ENCODE measurements at places on chromosomes 2 and 18.
A peak's percentile ranks its signal among the peaks of the same experiment; 100 is the strongest.

- DNase-seq: no peak
Measured at GRCh38 chr2:102110171-102110570, 32.4 kb upstream of the IL1R1 start.

DNA sequence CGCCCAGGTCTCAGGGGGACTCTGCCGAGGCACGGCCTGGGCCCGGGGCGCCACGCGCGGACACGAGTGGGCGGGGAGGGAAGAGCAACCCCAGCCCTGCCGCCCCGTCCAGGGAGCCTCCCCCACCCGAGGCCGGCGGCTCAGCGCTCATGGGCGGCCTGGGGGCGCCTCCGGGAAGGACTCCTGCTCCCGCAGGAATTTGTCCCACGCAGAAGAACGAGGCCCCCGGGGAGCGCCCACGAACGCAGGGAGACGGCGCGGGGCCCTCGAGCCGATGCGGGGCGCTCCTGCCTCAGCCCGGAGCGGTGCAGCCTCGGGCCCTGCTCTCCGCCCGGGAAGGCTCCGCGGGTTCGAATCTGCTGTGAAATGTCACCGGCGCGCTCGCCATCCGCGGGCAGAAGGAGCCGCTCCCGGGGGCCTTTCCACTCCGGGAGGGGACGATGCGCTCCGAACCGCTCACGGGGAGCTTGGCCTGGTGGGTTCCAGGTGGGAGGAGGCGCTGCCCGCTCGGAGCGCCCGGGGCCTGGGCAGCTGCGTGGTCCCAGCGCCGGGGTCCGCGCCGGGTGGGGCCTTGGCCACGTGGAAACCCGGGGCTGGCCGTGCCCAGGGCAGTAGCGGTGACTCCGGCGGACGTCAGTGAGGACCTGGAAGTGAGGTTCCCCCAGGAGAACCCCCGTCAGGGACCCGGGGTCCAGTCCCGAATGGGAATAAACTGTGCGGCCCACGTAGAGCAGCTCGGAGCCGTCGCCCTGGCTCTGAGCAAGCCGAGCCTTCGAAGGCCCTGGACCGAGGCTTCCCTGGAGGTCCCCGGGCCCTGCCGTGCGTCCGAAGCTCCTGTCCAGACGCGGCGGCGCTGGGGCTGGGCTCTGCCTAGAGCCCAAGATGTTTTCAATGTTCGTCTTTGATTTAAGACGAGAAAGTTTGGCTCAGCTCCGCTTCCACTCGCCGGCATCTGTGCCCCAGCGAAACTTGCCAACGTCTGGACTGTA is 41.4 kb upstream of the CTDP1 start:
- peak; percentile 28 for DNase-seq

DNA sequence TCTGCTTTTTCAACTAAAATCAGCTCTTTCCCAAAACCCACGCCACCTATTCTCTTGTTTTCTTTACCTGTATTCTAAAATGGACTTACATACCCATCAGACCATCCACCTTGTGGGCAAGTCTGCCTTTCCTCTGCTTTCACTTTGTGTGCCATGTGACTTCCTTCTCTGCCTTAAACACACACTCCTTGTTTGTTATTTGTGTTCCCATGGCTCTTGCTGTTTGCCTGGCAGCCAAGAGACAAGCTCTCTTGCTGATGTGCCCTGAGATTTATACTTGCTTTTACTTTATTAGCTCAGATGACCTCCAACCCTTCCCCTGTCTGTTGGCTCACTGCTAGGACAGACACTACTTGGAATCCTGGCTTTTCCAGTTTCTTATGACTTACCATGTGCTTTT is 309.7 kb upstream of the LRRTM4 start:
- DNase-seq: no peak

GRCh38 chr2:85579266-85579935 is 2.0 kb downstream of the VAMP8 start:
- no peak for DNase-seq

- no peak for DNase-seq
Measured at GRCh38 chr2:203070701-203071100, 56.0 kb downstream of the NBEAL1 start.

DNA sequence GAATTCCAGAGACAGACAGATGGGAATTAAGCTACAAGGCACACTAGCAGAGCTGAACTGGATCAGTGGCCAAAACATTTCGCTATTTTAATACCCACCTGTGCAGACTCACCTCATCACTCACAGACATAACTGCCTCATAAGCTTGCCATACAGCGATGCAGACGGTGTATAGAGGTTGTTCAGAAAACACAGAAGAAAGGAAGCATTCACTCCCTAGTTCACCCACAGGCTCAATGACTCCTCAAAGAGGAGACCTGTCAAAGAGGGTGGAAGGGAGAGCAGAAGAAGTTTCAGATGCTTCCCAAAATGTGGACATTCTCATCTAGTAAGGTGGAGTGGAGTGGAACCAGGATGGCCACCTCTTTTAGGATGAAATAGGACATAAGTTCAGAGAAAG is 81.7 kb upstream of the SPHKAP start:
- DNase-seq: no peak

GRCh38 chr2:26453421-26454329 is 24.2 kb downstream of the OTOF start:
- no peak for DNase-seq

- DNase-seq: no peak
Measured at GRCh38 chr2:9356261-9356660, 67.1 kb downstream of the ITGB1BP1 start.

DNA sequence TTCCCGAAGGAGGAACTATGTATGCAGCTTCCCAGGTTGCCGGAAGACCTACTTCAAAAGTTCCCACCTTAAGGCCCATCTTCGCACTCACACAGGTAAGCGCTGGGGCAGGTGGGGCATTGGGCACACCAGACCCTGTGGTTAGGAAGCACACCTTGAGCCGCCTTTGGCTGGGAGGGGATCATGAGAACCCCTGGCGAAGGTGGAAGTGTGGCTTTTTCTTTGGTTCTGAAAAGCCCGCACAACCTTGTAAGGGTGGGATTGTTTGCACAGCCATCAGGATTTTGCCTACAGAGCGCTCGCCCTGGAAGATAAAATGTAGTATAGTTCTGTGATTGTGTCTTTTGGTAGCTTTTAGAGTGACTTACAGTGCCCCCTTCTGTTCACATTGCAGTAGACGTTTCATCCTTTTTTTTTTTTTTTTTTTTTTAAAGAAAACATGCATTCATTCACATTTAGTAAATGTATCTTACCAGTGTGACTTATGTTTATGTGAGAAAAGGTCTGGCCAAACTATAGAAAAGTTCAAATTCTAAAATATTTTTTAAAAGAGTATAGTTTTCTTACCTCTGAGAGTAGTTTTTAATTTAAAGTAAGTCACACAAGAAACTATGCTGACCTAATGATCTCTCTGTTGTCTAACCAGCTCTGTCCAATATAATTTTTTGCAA is 5.3 kb downstream of the KLF11 start:
- DNase-seq: peak; percentile 69

DNA sequence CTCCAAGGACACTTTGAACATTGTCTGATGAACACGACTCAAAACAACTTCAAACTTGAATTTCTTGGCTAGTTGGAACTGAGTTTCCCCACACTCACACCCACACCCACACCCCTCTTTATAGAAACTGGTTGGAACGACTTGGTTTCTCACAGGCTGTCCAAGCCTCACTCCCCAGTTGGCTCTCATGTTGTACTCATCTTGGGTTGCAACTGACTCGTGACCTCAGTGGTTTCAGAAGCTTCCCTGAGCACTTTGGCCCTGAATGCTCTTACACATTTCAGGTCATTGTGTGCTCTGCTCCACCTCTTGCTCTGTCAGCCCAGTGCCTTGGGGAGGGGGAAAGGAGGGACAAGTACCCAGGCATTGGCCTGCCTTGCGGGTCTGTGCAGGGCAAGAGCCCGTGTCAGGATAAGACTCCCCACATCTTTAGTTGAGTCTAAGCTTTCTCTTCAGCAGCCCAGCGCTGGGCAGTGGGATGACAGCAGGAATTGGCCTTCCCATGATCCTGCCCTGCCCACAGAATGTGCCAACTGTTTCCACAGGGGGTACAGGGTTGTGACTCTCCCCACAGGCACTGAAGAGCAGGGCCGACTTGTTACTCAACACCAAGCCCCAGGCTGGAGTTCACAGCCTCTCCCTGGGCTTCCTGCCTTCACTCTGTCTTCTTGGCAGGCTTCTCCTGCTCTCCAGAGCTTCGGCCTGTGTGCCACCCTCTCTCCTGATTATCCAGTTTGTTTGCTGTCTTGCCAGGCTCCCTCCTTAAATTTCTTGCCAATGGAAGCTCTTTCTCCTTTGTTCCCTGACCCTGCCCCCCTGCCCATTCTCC is 104.6 kb downstream of the RTN4 start:
- peak; percentile 59 for DNase-seq

- DNase-seq: peak; percentile 31
Measured at GRCh38 chr2:86584151-86584913, 21.1 kb upstream of the CHMP3 start.

DNA sequence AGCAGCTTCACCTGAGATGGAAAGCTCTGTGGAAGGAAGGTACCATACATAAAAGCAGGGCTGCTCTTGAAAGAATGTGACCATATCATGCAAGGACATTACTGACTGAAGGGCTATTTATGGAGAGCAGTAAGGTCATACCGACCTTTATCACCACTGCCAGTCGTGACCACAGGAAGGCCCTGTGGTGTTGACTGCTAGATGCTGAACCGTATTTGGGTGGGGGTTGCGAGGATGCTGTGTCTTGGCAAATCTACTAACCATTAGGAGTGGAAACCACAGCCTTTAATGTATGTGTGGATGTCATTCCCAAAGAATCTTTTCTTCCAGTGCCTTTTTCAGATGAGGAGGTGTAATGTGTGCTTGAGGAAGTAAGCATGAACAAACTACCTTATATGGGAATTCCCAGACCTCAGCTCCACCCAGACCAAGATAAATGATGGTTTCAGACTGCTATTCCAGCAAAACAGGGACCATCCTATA is 60.8 kb downstream of the LIMS1 start:
- no peak for DNase-seq

DNA sequence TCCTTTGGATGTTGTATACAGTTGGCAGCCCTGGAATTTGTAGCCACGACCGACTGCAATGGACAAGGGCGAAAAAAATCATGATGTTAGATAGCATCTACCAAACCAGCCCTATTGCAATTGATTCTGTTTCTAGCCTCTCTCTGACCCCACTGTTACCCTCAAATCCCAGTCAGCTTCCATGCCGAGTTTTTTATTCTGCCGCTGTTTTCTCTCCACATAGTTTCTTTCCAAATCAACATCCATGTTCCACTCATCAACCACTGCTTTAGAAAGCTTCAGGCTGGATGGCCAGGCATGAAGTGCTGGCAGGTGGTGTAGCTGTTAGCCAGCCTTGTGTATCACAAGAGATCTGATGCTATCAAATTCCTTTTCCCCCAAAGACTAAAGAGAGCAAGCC is 272.8 kb downstream of the FIGN start:
- no peak for DNase-seq

GRCh38 chr2:69911985-69912563 is 2.8 kb upstream of the MXD1 start:
- DNase-seq: peak; percentile 51

DNA sequence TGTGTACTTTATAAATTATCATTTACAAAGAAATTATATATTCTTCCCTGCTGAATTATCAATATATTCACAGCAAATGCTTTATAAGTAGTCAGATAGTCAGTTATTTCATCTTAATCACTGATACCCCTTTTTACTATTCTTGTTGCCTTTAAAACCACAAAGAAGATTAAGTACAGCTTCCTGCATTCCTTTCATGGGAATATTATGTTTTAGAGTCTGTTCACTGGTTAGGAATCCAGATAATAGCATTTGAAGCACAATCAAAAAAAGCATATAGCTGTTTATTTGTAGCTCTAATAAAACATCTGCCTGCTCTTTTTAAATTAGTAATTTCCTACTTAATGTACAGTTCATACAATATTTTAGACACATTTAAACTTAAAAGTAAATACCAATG is 508.9 kb downstream of the FBXO15 start:
- no peak for DNase-seq

DNA sequence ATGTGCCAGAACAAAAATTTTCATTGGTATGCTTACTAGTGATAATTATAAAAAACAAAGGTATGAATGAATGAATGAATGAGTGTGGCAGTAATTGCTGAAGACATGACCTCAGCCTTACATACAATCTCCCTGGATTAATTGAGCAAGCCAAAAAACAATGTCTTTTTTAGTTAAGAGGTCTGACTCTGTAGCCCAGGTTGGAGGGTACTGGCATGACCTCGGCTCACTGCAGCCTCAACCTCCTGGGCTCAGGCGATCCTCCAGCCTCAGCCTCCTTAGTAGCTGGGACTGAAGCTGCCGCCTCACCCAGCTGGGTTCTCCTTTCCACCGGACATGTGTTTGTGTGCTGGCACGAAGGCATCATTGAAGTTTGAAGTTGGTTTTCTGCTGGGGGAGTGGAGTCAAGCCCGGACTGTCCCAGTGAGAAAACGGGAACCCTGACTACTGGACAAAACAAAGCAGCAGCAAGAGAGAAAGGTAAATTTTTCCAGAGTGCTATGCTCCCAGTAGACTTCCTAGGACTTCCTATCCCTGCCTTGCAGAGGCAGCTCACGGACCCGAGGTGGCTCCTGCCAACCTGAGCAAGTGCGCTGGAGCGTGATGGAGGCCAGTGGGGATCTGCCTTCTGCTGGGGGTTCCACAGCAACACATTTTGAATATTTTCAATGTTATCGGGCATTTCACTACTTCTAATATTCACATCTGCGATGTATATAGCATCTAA is 6.4 kb upstream of the IMP4 start:
- DNase-seq: no peak

GRCh38 chr2:54529935-54530334 is 73.8 kb downstream of the SPTBN1 start:
- DNase-seq: no peak

- DNase-seq: no peak
Measured at GRCh38 chr2:187838690-187839089, 284.5 kb upstream of the TFPI start.

- no peak for DNase-seq
Measured at GRCh38 chr2:221377066-221377465, 195.0 kb downstream of the EPHA4 start.

- no peak for DNase-seq
Measured at GRCh38 chr2:184312970-184313369, 285.4 kb upstream of the ZNF804A start.

- no peak for DNase-seq
Measured at GRCh38 chr2:40396124-40396523, 55.8 kb downstream of the SLC8A1 start.

DNA sequence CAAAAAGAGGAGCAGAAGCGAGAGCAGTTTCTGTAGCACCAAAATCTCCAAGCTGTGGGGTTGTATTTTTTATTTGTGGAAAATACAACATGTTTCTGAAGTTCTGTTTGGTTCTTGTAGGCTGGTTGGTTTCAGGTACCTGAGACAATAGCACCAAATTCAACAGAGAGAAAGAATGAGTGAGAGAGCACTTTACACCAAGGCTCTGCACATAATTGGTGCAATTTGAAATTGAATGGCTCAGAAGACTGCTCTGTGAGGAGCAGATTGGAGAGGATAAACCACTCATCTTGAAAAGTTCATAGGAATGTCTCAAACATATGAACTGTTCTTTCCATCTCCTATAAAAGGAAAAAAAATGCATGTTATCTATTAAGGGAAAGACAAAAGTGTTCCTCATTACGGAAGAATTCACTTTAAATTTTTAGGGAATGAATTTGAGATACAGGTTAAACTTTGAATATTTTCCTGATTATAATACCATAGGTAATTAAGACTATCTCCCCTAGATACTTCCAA is 175.1 kb downstream of the ATAD2B start:
- no peak for DNase-seq

GRCh38 chr2:225471039-225471438 is 71.5 kb downstream of the NYAP2 start:
- no peak for DNase-seq

Data from GM20000 (cell line).